ENCODE measurements at places on chromosomes 3 and 15.

GRCh38 chr3:129003578-129004112 is 2.5 kb downstream of the EFCC1 start:
- DNase-seq, result peak; percentile 12

DNA sequence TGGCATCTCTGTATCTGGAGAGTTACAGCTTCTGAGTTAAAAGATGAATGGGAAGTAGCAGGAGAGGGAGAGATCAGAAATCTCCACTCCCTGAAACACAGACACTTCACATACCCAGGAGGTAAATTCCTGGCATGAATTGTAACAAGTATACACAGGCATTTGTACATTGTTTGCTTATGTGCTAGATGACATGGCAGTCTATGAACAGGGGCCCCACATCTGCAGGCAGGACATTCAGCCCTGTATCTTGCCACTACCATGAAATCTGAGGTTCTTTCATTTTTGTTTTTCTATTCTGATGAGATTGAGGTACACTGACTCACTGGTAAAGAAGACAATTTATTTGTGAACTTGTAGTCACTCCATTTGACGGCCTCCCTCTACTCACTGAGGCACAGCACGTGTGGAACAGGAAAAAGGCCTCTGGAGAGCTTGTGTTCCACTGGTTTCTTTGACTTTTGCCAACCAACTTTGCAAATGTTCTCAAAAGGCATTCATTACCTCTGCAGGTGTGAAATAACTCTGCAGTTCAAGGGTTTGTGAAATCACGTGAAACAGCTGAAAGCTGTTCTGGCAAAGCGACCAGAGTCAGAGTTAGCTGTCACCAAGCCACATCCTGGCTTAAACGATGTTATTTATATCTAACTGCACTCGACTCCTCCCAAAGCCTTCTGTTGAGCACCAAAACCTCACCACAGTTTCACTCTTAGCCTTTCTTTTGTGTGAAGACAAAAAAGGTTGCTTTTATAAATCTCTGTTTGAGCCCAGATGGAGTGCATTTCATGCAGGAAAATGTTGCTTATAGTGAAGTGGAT is 401.3 kb upstream of the CFAP20DC start:
- peak; percentile 15 for DNase-seq

GRCh38 chr3:181264486-181264885 is 274.9 kb upstream of the DNAJC19 start:
- no peak for DNase-seq

DNA sequence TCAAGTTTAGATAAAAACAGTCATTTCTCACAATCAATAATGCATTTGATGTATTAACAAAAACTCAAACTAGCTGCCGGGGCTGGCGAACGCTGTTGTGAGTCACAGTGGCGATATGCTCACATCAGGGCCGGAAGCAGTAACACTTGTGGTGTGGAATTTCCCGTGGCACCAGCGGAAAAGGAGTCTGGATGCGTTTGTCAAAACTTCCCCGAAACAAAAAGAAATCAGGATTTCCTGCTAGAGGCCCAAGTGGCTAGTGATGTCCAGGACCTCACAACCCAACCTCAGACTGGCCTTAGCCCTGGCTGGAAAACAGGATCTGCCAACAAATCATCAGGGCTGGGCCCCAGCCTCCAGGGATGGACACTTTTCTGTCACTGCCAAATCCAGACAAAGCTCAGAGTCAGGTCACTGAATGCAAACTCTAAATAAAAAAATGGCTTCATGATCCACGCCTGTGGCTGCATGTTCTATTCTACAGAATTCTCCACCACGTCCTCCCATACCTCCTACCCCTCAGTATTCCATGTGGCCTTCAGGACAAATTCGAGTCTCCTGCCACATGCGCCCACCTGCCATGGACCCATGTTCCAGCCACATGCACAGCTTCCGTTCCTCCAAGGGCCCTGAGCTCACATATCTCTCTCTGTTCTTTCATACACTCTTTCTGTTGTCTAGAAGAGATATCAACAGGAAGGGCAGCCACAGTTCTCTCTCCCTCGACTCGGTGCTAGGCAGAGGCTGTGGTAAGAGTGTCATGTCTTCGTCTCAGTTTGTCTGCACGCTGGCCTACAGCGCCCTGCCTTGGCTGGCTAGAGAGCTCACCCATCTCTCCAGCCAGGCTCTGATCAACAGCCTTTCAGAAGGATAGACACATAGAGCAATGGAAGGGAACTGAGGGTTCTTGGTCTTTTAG is 35.4 kb downstream of the EHD4 start:
- DNase-seq, result no peak

- DNase-seq, result peak; percentile 23
These were observed 118.7 kb upstream of the SMAD3 start for GRCh38 chr15:66946578-66947164.

DNA sequence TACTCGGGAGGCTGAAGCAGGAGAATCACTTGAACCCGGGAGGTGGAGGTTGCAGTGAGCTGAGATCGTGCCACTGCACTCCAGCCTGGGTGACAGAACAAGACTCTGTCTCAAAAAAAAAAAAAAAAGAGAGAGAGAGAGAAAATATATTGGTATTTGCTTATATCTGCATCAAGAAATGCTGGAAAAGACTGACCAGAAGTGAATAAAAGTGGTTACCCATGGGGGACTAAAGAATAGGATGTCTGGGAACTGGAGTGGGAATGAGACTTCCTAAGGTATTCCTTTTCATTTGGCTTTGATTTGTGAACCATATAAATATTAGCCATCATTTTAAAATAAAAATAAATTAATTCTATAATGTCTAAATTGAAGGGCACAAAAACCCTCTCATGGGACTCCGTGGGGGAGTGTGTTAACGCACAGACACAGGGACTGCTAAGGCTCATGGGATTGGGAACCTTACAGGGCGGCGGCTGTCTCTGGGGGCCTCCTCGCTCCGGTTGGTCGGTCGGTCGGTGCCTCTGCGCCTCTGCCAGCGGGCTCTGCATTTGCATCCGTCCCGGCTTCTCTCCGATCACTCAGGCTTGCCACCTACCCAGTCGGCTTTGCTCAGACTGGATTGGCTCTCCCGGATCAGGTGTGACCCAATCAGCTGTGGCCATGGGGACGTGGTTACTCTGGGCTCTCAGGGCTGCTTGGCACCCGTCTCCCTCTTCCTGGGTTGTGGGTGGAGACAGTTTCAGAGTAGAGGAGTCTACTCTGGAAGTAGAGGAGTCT is 12.7 kb upstream of the TSPAN3 start:
- DNase-seq, result peak; percentile 51

DNA sequence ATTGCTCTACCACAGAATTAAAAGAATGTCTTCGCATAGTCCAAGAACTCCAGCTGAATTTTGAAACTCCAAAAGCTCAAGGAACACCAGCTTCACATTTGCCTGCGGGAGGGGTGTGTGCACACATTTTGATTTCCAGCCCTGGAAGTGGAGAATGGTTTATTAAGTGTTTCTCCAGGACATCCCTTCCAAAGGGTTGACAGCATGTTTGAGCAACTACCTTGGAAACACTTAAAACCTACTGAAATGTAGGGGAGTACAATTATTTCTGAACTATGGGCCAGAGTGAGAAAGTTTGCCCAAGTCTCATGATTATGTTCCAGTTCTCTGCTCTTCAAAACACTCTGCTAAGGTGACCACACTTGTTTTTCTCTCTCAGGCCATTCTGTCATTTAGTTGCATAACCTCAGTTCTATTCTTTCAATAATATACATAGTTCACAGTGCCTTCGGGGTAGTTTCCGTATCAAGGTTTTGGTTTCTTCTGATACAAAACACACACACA is 7.9 kb downstream of the ACP3 start:
- no peak for DNase-seq

DNA sequence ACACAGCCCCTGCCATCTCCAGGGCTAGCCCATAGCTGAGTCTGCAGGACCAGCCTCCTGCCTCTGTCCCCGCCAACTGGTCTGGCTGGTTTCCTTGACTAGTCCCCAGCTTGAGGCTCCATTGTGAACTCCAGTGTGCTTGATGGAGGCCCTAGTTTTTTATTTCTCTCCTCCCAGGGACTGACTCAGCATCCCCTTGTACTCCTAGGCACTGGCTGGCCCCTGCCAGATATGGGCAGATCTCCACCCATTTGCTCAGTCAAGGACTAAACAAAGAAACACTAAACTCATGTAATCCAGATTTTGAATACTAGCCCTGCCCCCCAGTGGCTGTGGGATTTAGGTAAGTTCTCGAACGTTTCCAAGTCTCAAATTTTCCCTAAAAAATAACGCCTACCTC is 415.4 kb upstream of the RORA start:
- DNase-seq, result no peak

DNA sequence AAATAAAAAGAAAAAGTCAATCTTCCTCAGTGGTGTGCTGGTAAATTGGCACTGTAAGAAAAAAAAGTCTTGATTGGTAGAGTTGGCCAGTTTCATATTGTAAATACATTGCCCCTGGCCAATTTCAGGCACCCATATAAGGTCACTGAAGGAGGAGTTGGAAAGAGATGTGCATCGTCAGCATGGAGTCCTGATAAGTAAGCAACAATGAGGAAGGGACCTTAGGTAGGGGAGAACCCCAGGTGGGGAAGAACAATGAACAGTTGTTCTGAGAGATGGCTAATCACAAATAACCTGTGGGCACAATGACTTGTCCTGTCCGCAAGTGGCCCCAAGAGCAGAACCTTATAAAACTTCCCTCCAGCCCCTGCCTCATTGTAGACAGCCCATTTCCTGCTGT is 8.6 kb upstream of the CYP8B1 start:
- no peak for DNase-seq

DNA sequence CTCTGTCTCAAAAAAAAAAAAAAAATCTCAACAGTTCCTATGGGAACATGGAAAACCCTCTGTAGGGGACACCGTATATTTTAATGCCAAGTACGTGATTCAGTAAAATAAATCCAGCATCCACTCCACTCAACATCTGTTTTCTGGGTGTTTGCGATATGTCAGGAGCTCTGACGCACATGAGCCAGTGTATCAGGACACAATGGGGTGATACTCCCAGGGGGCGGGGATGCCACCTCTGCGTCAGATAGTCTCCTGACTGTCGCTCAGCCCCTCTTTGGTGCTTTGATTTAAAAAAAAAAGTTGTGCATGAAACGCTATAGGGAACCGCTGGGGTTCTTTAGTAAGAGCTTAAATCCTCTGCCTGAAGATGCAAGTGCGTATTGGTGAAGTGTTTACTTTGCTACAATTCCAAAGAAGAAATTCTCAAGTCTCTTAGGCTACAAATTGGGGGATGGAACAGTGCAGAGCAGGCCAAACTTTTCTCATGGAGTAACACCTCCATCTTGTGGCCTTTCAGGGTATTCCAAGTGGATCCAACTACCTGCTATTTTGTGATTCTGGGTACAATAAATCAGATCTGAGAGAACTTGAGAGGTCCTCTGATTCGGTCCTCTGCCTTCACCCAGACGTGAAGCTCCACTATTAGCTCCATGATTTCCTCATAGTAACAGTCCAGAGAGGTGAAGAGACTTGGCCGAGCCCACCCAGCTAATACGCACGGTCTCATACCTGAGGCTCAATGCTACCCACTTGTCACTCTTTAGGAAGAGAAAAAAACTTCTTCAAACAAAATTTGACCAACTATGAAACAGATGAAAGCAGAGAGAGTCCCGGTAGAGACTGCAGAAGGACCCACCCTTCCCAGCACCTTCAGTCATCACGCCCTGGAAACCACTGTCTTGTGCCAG is 9.3 kb upstream of the NR2E3 start:
- peak; percentile 61 for DNase-seq

DNA sequence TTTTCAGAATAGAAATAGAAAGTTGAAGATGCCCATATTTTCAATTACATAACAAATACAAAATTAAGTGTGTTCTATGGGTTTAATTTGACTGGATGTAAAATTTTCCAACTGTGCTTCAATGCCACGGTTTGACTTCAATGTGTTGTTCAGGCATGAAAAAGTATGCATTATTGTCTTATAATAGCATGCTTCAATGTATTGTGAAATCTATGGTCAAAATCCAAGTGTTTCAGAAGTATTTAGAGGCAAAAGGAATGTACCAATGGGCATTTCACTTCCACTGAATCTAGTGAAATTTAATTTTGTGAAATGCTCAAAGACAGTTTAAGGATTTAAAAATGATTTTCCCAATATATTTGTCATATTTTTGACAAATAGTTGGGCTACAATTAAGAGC is 16.0 kb downstream of the NEK10 start:
- no peak for DNase-seq

- no peak for DNase-seq
These were observed 646.4 kb upstream of the NR2F2 start for GRCh38 chr15:95684126-95684525.

- peak; percentile 68 for DNase-seq
These were observed 163.3 kb downstream of the CD47 start for GRCh38 chr3:107927361-107928083.

DNA sequence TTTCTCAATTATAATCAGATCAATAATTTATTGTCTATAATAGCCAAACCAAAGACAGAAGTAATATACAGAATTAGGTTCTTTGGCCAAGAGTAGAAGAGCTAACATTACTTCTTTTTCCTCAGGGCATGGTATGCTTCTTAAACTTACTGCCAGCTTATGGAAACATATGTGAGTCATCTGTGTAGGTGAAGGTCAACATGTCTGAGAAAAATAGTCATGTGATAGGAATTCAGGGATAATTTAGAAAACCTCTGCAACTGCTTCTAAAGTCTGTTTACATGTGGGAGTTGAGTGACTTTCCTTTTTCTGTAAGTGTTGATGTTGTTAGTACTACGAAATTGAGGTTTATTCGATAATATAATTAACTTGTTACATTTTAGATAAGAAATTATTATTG is 19.2 kb upstream of the MAP6D1 start:
- DNase-seq, result no peak
